Naive thymus-derived CD4-positive, alpha-beta T cell (primary cell): ENCODE measurements at places on chromosomes 3 and 15. TPM values are rescaled to one million over a fixed set of nuclear protein-coding genes. Genes with fewer than 3 reads are reported as not detected.

The BCHE gene
- not detected in 2 replicates for total RNA-seq

The CCR1 gene
- total RNA-seq = 27.6 TPM

The GPR156 gene
- not detected in 2 replicates for total RNA-seq

The RTP3 gene
- not detected for total RNA-seq

The A4GNT gene
- total RNA-seq = not detected

The ANKUB1 gene
- not detected for total RNA-seq

The ATRIP gene
- total RNA-seq = 14.1 and 16.1 TPM in 2 replicates

The LDHAL6B gene
- not detected for total RNA-seq

GRCh38 chr3:55245351-55245750, 241.8 kb downstream of the WNT5A start:
- no peak for DNase-seq
- H3K4me3 ChIP-seq = no peak overlapping the region
- no peaks in the 10 kb centered on the region for H3K36me3 ChIP-seq
- H3K27ac ChIP-seq = no peak overlapping the region
- H3K27me3 ChIP-seq = no peaks in the 10 kb centered on the region

DNA sequence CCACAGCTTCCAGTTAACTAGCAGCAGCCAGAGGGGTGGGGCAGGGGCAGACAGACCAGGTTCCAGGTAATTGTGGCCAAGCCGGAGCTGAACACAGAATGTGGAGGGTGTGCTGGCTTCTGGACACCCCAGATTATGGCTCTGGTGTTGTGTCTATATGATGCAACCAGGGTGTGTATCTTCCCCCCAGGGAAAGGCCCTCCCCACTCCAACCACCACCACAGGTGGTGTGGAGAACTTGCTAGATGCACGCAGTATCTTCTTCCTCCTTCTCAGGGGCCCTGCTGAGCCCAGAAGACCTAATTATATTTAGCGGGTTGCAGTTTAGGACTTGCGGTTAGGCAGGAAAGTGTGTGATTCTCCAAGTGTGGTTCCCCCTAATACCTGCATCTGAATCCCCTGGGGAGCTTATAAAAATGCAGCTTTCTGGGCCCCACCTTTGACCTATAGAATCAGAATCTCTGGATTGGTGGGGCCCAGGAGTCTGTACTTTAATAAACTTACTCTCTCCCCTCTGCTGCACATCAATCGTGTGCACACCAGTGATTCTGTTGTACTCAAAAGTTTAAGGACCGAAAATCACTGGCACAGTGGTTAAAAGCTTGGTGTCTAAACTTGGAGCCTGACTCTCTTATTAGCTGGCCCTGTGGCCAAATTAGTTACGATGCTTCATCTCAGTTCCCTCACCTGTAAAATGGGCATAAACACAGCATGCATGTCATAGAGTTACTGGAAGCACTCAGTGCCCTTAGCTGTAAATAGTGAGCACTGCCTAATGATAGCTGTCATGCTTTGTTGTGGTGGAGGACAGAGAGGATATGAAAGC, 379.1 kb upstream of the PROK2 start:
- no peaks in the 10 kb centered on the region for H3K27me3 ChIP-seq
- DNase-seq = no peak
- H3K27ac ChIP-seq = no peak overlapping the region
- no peaks in the 10 kb centered on the region for H3K4me1 ChIP-seq
- no peaks in the 10 kb centered on the region for H3K36me3 ChIP-seq
- no peak overlapping the region for H3K4me3 ChIP-seq

- no peak overlapping the region for H3K27ac ChIP-seq
- H3K4me1 ChIP-seq = no peaks in the 10 kb centered on the region
- no peak for DNase-seq
- peaks cover 15% of the 10 kb centered on the region for H3K27me3 ChIP-seq
- H3K4me3 ChIP-seq = no peak overlapping the region
These were observed 4.6 kb downstream of the CACNA1D start for GRCh38 chr3:53498806-53499641.

DNA sequence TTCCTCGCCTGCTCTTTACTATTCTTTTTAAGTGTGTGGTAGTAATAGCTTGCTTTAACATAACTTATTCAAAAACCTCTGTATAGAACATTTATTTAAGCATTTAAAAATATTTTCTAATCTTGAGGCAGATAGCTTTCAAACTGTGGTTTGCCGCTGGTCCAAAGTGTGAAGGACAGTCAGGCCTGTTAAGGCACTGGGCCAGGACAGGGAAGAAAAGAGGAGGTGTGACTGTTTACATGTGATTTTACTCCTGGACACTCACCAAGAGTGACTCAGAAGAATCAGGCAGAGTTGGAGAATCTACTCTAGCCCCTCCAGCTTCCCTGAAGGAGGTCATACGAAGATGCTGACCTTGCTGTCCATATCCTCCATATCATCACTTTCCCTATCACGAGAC, 44.7 kb downstream of the CEP152 start:
- DNase-seq = no peak
- H3K27me3 ChIP-seq = no peaks in the 10 kb centered on the region
- H3K27ac ChIP-seq = no peak overlapping the region
- H3K36me3 ChIP-seq = no peaks in the 10 kb centered on the region
- H3K4me1 ChIP-seq = no peaks in the 10 kb centered on the region

DNA sequence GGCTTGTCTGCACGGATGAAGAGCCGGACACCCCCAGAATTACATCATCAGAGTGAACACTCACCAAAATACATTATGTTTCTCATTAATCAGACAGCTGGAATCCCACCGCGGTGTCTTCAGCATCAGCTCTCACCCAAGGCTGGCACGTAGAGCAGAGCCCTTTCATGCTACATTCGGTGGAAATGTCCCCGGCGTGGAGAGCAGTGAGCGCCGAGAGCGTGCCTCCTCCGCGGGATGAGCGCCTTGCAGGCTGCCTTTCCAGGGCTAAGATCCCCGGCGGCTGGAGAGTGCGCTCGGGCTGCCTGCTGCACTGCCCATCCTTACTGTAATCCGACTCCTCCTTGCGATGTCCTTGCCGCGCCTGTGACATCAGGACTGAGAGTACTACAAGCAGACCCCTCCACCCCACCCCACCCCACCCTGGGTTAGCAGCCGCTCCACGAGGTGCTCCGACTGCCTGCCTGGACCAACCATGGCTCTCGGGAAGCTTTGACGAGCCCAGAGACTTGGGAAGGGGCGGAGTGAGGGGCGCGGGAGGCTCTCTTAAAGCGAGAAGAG, at the start of gene ZNF385D:
TSS of gene ZNF385D (minus strand) at position 380 of the 561 bp plus-strand sequence. CDS start at position 86, 294 bp downstream.
- H3K27me3 ChIP-seq = no peaks in the 10 kb centered on the region
- H3K27ac ChIP-seq = no peak within 1 kb of the TSS
- H3K4me1 ChIP-seq = no peaks in the 10 kb centered on the region
- no peak for DNase-seq

DNA sequence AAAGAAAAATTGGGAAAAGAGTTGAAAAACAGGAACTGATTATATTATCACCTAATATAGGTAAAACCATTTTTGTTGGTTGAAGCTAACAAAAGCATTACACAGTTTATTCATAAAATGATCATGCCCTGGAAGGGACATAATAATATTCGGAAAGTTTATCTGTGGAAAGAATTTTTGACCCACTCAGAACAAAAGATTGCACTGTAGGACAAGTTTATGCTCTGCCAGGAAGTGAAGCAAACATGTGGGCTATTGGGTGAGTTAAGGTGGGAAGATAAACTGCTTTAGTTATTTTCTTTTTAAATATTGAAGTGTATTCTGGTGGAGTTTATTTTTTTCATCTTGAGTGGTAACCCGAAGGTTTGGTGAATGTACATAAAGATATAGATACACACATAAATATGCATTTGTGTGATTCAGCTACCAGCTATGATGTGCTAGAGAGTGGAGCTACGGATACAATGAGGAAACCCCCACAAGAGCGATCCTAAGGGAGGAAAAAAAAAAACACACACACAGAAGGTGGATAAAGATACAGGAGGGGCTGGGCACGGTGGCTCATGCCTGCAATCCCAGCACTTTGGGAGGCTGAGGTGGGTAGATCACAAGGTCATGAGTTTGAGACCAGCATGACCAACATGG, 506.4 kb upstream of the THBS1 start:
- no peaks in the 10 kb centered on the region for H3K27me3 ChIP-seq
- DNase-seq = no peak
- H3K36me3 ChIP-seq = no peaks in the 10 kb centered on the region
- no peak overlapping the region for H3K27ac ChIP-seq
- H3K4me1 ChIP-seq = no peaks in the 10 kb centered on the region

DNA sequence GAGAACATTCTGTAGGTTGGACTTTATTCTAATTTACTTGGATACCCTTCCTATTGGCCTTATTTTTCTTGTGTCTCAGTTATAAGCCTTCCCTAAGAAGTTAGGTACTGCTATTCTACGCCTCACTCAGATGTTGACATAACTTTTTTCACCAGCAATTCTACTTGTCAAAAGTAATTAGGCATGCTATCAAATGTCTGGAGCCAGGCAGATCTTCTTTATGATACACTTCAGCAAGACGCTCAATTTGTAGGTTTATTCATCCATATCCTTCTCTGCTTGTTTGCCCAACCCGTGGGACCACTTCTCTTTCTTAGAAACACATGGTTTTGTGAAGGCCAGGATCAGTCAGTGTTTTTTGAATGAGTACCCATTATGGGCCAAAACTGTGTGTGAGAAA, 36.2 kb upstream of the COL8A1 start:
- no peak overlapping the region for H3K27ac ChIP-seq
- H3K4me1 ChIP-seq = no peaks in the 10 kb centered on the region
- no peak overlapping the region for H3K4me3 ChIP-seq

DNA sequence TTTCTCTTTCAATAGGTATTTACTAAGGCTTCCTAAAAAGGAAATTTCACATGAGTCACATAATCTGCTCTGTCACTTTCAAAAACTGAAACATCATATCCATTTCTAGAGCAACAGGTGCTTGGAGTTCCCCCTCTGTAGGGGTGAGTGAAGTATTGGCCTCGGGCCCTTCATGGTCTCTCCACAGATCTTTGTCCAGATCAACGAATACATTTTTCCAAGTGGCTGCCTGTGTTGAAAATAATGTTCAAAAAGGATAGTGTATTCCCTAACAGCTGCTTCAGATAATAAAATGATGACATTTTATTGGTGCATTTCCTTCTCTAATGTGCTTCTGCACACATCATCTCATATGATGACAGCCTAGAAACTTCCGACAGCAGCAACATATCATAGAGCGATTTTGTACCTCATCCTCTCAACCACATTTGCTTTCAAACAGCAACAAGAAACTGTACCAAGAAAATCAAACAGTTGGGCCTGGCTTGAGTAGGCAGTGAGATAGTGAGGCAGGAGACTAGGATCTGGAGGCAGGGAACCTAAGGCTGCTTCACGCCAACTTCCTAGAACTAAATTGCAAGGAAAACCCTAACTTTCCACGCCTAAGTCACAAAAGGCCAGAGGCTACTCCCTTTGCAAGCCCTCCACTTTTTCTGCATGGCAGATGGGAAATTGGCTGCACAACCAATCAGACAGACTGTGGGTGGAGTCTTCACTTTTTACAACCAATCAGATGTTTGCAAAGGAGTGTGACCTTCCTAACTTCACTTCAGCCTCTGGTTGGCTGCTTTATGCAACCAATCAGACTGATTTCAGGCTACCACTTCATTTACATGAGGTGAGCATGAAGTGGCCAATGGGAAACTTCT, 340.2 kb downstream of the LRRC3B start:
- no peaks in the 10 kb centered on the region for H3K27me3 ChIP-seq
- H3K4me3 ChIP-seq = no peak overlapping the region
- H3K4me1 ChIP-seq = no peaks in the 10 kb centered on the region
- no peaks in the 10 kb centered on the region for H3K36me3 ChIP-seq
- no peak overlapping the region for H3K27ac ChIP-seq

DNA sequence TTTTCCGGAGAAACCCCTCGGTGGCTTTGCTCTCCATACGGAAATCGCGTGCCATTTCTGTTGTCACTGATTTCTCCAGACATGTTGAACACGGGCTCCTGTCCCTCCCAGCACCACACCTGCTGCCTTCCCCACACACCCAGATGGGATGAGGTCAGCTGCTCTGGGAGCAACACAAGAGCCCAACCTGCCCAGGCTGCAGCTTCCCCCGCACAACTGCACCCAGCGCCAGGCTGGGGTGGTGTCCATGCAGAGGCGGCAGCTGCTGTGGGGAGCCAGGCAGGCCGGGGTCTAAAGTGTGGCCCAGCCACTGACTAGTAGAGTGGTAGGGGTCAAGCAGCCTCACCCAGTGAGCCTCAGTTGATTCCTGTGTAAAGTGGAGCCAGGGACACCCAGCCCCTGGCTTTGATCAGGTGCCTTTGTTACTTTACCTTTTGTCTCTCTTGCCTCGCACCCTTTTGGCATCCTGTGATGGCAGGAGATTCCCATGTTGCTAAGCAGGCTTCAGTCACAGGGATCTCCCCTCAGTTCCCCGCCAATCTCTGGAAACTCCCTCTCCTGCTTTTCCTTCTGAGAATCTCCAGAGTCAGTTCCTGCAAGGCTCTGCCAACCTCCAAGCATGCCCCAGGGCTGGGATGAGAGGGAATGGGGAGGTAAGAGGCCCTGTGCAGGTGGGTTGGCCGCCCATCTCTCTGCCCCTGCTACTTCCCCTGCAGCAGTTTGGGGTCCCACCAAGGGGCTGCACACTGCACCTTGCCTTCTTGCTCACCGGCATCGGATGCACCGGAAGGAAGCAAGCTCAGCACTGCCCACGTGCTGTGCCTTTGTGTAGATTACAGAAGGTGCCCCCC, 91.8 kb upstream of the ALDH1A3 start:
- DNase-seq = no peak
- no peak overlapping the region for H3K4me3 ChIP-seq
- no peaks in the 10 kb centered on the region for H3K4me1 ChIP-seq

DNA sequence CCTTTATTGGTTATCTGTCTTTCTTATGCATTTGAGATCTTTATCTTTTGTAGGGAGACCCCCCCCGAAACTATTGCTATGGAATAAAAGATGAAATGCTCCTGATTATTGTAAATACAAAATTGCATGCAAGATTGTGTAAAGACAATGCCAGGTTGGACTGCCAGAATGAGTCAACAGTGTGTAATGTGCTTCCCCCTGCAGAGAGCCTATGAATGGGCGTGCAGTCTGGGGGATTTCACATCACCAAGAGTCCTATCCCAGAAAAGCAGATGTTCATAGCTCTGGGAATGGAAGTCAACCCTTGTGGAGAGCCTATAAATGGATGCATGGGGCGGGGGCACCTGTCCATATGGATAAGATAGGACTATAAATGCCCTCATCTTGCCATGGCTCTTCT, 584.3 kb downstream of the NSUN3 start:
- DNase-seq = no peak
- H3K4me3 ChIP-seq = no peak overlapping the region
- H3K27me3 ChIP-seq = no peaks in the 10 kb centered on the region

- H3K27me3 ChIP-seq = no peaks in the 10 kb centered on the region
- peaks cover 4% of the 10 kb centered on the region for H3K4me1 ChIP-seq
- no peak overlapping the region for H3K4me3 ChIP-seq
- DNase-seq = no peak
These were observed 3.6 kb downstream of the ZBTB38 start for GRCh38 chr3:141371882-141372281.
